ENCODE measurements at places on chromosomes 5 and 9.

GRCh38 chr5:35188031-35188457 is 42.2 kb downstream of the PRLR start:
- DNase-seq, result no peak

GRCh38 chr9:22913518-22913917 is 466.9 kb downstream of the DMRTA1 start:
- DNase-seq, result no peak

DNA sequence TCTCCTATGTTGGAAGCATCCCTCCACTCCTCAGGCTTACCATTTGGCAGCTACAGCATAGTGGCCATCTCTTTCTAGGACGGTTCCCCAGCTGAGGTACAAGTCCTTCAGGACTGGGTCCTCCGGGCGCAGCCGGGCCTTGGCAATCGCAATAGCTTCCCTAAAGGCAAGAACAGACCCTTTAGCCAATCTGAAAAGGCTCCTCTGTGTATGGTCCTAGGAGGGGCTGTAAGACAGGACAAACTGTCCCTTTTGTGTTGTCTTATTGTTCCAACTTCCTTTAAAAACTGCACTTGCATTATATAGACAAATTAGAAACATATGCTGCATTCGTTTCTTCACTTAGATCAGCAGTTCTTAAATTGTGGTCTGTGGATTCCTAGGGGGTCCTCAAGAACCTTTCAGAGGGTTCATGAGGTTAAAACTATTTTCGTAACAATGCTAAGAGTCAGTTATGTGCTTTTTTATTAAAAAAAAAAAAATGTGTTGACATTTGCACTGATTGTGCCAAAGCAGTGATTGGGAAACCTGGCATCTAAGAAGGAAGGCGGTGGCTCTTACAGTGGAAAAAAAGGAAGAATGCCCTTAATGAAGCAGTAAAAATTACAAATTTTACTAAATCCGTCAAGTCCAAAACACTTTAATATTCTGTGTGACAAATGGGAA is 38.7 kb downstream of the GEMIN5 start:
- peak; percentile 5 for DNase-seq

DNA sequence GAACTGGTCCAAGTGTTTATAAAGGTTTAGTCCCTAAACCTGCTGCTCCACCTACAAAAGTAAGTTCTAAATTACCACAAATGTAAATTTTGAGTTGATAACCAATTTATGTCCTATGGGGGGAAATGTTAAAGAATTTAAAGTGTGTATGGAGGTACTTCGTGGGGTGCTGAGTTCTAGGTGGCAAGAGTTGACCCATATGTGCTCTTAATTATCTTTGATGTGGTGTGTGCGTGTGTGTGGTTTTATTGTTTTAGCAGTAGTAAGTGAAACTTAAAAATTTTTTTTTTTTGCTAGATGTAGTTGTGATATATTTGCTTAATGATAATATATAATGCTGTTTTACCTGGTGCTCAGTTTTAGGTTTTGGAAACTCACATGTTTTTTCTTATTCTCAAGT is 72.6 kb downstream of the GPBP1 start:
- no peak for DNase-seq

GRCh38 chr5:139949710-139950109 is 93.4 kb downstream of the NRG2 start:
- DNase-seq, result no peak
